Activated CD8-positive, alpha-beta memory T cell treated with anti-CD3 and anti-CD28 coated beads, Interleukin-2, amount 50 U/mL, for 4 hours (primary cell): ENCODE measurements at places on chromosomes 6 and 20.

DNA sequence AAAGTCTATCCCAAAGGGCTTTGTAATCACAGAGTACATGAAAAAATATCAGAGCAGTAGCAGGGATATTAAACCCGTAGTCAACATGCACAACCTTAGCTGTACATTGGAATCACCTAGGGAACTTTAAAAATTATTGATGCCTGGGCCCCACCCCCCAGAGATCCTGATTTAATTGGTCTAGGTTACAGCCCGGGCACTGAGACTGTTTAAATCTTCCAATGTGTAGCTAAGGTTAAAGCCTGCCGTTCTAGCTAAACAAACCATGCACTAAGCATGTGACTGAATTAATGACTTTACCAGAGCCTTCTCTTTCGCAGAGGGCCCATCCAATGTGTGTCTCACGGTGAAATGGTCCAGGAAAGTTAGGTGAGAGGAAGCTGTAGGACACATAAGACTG is 14.1 kb upstream of the JAG1 start:
- DNase-seq, result no peak

- DNase-seq, result no peak
These were observed 96.6 kb downstream of the PLG start for GRCh38 chr6:160798625-160799024.

GRCh38 chr6:101163611-101164010 is 229.9 kb upstream of the GRIK2 start:
- DNase-seq, result no peak

DNA sequence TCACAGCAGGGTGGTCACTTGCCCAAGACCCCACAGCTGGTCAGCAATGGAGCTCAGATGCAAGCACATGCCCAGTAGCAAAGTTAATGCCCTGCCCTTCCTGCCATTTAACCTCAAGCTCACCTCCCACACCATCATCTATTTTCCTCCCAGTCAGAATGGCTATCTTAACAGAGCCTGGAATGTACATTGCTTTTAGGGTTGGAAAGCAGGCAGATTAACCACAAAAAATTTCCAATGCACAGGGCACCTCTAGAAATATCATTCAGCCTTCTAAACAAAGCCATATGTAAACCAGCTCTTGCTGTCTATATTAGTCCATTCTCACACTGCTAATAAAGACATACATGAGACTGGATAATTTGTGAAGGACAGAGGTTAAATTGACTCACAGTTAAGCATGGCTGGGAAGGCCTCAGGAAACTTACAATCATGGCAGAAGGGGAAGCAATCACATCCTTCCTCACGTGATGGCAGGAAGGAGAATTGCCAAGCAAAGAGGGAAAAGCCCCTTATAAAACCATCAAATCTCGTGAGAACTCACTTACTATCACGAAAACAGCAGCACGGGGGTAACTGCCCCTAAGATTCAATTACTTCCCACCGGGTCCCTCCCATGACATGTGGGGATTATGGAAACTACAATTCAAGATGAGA is 106.9 kb downstream of the FYN start:
- no peak for DNase-seq

DNA sequence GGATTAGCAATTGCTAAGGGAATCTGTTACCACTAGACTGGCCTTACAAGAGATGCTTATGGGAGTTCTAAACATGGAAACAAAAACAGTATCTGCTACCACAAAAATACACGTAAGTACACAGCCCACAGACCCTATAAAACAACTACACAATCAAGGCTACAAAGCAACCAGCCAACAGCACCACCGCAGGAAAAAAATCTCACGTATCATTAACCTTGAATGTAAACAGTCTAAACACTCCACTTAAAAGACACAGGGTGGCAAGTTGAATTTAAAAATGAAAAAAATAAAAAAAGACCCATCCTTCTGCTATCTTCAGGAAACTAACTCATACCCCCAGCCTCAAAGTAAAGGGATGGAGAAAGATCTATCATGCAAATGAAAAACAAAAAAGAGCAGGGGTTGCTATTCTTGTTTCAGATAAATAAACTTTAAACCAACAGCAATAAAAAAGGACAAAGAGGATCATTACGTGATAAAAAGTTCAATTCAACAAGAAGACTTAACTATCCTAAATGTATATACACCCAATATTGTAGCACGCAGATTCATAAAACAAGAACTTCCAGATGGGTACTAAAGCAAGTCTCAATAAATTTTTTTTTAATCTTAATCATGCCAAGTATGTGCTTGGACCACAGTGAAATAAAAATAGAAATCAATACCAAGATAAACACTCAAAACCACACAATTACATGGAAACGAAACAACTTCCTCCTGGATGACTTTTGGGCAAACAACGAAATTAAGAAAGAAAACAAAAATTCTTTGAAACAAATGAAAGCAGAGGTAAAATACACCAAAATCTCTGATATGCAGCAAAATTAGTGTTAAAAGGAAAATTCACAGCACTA is 52.3 kb downstream of the RNGTT start:
- DNase-seq, result no peak

DNA sequence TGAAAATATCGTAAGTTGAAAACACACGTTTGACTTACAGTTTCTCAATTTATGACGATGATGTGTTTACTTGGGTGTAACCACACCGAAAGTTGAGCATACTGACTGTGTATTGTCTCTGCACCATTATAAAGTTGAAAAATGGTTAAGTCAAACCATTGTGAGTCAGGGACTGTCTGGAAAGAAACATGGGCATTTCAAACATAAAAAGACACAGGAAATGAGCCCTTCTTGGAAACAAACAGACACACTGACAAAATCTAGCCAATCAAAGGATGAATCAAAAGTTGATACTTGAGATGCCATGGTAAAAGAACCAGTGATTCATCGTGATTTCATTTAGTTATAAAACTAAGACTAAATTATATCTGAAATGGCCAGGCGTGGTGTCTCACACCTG is 5.3 kb downstream of the POPDC3 start:
- no peak for DNase-seq

DNA sequence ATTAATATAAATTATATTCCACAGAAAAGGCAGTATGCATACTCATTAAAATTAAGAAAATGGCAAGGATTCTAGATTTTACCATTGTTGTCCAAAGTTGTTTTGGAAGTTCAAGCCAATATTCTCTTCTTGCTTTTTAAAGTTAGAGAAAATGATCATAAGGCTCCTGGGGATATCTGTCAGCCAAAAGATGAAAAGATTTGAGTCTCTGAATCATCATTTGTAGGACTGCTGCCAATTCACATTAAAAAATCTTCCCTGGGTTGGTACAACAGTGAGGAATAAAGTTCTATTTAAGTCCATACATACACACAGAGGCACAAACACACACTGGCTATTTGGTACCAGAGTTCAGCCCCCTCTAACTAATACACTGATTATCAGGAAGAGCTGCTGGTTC is 620.1 kb downstream of the COL12A1 start:
- no peak for DNase-seq

DNA sequence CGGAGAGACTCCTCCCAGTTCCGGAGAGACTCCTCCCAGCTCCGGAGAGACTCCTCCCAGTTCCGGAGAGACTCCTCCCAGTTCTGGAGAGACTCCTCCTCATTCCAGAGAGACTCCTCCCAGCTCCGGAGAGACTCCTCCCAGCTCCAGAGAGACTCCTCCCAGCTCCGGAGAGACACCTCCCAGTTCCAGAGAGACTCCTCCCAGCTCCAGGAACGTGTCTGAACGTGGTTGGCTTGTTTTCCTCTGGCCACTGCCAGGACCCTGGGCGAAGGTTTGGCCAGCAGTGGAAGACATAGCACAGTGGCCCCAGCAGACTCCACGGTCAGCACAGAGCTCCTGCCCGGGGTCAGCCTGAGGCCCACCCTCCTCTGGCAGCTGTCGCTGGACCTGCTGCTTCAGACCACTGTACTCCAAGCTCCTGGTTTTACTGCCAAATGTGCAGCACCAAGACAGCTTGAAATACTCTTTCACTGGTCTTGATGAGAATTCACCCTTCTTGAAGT is 122.3 kb upstream of the AFDN start:
- no peak for DNase-seq

DNA sequence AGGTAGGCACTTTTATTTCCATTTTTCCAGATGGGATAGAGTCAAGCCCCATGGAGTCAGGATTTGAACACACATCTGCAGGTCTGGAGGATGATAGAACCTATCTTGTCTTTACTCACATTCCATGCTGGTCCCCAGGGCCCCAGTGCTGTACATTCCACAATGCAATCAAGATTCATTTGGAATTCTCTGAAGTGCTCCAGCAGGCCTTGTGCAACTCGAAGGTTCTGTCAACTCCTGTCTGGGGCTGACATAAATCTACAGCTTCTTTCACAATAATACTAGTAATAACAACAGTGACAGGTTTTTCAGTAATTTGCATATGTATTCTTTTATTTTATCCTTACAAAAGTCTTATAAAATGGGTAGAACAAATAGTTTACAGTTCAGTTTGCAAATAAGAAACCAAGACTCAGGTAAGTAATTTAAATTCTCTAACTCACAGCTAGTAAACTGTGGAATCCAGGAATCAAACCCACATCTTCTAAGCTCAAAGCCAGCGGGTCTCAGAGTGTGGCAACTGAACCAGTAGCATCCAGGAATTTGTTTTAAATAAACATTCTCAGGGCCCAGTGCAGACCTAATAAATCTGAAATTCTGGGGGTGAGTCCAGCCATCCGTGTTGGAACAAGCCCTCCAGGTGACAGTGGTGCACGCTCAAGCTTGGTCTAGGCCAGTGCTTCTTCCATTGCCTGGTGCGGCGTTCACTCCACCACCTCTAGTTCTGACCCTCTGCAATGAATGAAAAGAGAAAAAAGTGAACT is 137.0 kb upstream of the TNFAIP3 start:
- no peak for DNase-seq

DNA sequence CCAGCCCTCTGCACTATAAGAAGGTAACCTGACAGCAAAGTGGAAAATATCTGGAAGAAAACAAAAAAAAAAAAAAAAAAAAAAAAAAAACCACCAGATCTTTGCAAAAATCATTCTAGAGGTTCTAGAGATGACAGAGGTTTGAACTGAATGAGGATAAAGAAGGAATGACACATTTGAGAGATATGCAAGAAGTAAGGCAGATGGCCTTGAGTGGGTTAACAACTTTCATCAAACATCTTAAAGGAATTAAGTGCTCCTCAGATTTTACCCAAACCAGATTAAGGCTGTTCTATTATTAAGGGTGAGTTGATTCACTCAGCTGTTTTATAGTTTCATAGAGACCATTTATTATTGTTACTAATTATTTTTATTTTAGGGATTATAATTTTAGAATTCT is 62.0 kb downstream of the RSPO3 start:
- DNase-seq, result no peak

DNA sequence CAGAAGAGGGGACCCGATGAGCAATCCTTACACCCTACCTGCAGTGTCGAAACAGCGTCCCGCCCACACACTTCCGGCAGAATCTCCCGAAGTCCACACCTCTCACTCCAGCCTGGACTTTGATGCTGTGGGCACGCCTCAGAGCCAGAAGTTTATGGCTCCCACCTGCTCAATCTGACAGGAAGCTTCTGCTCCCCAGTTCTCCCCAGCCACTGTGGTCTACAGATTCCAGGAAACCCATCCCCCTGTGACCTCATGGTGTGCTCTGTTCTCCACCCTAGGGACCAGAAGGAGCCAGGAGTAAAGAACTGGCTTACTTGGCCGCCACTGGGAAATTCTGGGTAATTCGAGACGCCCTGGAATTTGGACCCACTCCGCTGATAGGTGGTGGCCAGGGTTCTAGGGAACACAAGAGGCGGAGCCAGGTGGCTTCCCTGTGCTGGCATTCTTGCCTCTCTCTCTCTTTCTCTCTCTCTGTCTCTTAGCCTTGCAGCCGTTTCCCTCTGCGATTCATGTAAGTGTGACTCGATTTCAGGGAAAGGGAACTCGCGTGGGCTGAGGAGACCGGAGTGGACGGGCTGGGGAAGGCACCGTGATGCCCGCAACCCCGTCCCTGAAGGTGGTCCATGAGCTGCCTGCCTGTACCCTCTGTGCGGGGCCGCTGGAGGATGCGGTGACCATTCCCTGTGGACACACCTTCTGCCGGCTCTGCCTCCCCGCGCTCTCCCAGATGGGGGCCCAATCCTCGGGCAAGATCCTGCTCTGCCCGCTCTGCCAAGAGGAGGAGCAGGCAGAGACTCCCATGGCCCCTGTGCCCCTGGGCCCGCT is at the start of gene TRIM15:
TSS of gene TRIM15 (plus strand) at position 457 of the 828 bp plus-strand sequence. CDS start at position 596, 139 bp downstream.
- peak; percentile 25 for DNase-seq

- DNase-seq, result no peak
These were observed 183.5 kb downstream of the GMDS start for GRCh38 chr6:2061880-2062279.

DNA sequence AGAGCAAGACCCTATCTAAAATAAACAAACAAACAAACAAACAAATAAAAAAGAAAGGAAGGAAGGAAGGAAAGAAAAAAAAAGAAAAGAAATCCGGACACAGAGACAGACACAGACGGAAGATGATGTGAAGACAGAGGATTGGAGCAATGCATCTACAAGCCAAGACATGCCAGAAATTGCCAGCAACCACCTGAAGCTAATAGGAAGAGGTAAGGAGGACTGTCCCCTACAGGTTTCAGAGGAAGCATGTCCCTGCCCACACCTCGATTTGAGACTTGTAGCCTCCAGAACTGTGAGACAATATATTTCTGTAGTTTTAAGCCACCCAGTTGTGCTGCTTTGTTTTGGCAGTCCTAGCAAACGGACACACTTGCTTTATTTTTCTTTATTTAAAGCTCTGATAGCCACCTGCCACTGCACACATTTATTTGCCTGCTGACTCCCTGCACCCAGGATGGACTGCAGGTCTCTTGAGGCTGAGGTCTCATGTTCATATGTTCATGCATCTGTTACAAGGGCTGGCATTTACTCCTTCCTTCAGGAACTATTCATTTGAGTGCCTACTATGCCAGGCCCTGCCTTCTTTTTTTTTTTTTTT is 20.7 kb upstream of the ZMYND8 start:
- DNase-seq, result no peak

GRCh38 chr6:32947552-32948465 is 5.1 kb downstream of the HLA-DMA start:
- peak; percentile 37 for DNase-seq

DNA sequence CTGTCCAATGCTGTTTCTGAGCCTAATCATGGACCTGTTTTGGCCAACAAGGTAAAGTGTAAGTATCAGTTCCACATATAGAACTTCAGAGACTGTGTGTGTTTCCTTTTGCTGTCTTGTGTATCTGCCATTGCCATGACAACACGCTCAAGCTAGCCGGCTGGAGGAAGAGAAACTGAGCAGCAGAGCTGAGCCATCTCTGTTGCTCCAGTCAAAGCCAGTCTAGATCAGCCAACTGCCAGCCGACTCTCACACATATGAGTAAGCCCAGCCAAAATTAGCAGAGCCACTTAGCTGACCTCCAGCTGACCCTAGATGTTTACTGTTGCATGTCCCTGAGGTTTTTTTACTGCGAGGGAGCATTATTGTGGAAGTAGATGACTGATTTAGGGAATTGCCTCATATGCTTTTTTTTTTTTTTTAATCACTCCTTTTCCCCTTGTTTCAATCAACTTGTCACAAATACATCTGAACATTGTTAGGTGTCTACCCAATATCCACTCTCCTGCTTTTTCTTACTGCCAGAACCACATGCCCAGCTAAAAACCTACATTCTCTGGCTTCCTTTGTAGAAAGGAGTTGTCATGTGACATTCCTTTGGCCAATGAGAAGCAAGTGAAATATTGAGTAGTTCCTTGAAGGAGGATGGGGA is 304.3 kb upstream of the SUPT3H start:
- DNase-seq, result no peak
